ENCODE measurements at places on chromosomes 1 and 21.

DNA sequence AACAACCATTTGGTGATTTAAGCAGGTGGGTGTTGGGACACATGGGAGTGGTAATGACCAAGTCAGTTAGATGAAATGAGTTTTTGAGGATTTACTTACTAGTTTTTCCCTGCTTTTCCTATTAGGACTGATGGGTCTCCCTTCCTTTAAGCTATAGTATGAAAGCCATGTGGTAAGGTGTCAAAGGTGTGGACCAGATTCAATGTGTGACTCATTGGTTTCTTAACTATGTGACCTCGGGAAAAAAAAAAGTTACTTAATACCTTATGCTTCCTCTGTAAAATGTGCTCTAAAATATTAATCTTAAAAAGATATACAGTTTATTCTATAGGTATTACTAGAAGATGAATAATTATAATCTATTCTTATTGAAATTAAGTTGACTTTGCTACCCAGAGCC, 93.7 kb downstream of the DUSP10 start:
- no peak for DNase-seq

GRCh38 chr1:228316589-228317387, 89.8 kb downstream of the TRIM11 start:
- DNase-seq = no peak

- DNase-seq = no peak
These were observed 825 bp upstream of the DPH5 start for GRCh38 chr1:101026430-101026788.

GRCh38 chr1:93716941-93717368, 35.3 kb upstream of the BCAR3 start:
- no peak for DNase-seq

DNA sequence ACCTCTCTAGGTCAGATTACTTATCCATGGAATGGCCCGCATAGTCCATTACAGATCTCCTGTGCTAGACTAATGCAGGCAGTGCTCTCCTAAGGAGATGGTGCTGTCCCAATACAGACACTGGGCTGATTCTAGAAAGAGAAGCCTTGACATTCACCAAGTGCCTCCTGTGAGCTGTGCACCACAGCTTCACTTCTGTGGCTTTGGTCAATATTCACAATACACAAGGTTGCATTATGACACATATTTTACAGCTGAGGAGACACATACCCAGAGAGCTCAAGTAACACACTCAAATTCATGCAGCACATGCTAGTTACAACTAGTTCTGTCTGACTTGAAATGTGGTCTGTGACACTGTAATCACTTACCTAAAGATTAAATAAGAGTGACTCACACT, 59.4 kb upstream of the LRRC8B start:
- no peak for DNase-seq

DNA sequence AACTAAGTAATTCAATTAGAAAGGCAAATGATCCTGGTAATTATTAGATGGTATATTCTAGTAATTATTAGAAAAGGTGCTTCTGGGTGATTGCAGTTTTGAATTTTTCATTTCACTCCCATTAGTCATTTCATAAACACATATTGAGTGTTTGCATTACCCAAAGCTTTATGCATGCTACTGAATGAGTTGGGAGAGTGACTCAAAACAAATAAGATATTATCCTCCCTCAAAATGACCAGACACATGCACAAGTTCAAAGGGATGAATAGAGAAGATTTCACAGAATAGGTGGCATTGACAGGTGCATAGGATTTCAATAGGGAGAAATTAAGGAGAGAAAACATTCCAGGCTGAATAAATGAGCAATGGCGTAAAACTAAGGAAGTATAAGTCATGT, 84.7 kb downstream of the PHTF1 start:
- no peak for DNase-seq

- DNase-seq = no peak
These were observed 1595.2 kb downstream of the KCNT2 start for GRCh38 chr1:195012995-195013394.

DNA sequence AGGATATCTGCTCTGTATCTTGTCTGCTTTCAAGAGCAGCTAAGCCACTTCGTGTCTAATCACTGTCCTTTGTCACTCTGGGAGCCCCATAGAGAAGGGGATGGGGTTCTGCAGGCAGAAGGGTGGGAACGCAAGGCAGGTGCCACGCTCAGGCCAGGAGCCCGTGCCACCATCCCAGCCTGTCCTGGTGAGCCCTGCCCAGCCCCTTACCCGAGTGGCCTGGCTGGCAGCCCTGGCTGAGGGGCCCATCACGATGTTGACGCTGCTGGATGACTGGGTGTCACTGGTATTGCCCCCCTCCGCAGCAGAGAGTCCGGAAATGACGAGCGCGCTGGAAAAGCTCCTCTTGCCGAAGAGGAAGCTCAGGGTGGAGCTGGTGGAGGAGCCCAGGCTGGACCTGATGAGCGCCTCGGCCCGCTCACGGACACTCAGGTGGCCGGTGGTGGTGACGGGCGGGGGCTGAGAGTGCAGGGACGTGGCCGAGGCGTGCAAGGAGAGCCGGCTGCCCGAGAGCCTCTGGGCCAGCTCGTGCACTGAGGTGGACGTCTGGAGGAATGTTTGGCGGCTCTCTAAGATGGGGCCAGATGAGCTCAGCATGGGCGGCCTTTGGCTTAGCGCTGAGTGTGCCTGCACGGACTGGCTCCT, 35.6 kb downstream of the NTPCR start:
- no peak for DNase-seq

GRCh38 chr1:62327360-62328055, 8.3 kb upstream of the KANK4 start:
- no peak for DNase-seq

DNA sequence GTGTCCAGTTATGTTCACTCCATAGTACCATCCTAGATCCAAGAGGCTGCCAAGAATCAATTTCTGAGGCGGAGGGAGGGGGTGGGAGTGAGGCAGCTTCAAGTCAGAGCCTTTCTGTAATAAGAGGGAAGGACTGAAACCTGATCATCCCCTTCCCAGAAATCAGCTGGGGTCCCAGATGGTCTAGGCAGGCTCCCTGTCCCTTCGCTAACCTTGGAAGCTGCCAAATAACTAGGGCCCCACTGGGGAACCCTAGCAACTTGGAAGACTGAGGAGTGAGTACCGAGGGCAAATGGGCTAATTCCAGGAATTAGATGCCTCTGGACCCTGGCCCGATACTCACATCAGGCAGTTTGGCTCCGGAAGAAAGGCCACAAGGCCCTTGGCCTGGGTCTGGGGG, 113.3 kb downstream of the NAV1 start:
- DNase-seq = no peak

DNA sequence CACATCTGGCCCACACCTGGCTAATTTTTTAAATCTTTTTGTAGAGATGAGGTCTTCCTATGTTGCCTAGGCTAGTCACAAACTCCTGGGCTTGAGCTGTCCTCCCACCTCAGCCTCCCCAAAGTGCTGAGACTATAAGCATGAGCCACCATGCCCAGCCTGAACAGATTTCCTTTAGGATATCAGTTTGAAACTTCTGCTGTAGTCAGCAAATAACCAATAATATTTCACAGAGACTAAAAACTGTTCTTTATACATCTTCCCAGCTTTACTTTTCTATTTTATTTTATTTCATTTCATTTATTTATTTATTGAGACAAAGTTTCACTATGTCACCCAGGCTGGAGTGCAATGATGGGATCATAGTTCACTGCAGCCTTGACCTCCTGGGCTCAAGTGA, 29.9 kb upstream of the TEKT2 start:
- no peak for DNase-seq

GRCh38 chr1:169479363-169480066, 6.2 kb downstream of the SLC19A2 start:
- no peak for DNase-seq

- no peak for DNase-seq
These were observed at the start of gene TMPRSS15 for GRCh38 chr21:18403735-18404450. Gene TMPRSS15, minus strand, starts transcription at chr21:18403785. Its CDS starts 163 bp downstream, at chr21:18403622.

GRCh38 chr1:211485480-211485857, 6.5 kb downstream of the RD3 start:
- no peak for DNase-seq

- no peak for DNase-seq
These were observed 12.0 kb upstream of the KCNC4 start for GRCh38 chr1:110197905-110198629.

DNA sequence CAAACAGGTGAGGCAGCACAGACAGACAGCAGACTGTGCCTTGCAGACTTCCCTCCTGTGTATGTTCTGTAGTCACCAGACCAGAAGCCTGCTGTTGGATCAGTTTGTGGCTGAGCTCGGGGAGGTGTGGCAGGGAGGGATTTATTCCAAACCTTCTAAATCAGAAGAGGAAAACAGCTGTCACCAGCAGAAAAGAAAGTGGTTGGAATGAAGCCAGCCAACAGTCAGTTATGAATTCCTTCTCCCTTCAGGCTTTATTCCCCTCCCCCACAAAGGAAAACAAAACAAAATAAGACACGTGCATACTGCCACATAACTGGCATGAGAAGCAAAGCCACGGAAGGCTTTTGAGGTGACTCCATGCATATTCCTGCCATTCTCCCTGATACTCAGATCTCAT, 19.0 kb upstream of the PIGV start:
- no peak for DNase-seq

- peak; percentile 11 for DNase-seq
These were observed 35.3 kb downstream of the B3GALNT2 start for GRCh38 chr1:235468970-235469369.

- DNase-seq = peak; percentile 72
These were observed 187.8 kb downstream of the ETS2 start for GRCh38 chr21:38993561-38993960.

- DNase-seq = no peak
These were observed 31.2 kb upstream of the CNN3 start for GRCh38 chr1:94958081-94958480.

GRCh38 chr1:56745231-56745630, 74.0 kb downstream of the FYB2 start:
- DNase-seq = no peak

DNA sequence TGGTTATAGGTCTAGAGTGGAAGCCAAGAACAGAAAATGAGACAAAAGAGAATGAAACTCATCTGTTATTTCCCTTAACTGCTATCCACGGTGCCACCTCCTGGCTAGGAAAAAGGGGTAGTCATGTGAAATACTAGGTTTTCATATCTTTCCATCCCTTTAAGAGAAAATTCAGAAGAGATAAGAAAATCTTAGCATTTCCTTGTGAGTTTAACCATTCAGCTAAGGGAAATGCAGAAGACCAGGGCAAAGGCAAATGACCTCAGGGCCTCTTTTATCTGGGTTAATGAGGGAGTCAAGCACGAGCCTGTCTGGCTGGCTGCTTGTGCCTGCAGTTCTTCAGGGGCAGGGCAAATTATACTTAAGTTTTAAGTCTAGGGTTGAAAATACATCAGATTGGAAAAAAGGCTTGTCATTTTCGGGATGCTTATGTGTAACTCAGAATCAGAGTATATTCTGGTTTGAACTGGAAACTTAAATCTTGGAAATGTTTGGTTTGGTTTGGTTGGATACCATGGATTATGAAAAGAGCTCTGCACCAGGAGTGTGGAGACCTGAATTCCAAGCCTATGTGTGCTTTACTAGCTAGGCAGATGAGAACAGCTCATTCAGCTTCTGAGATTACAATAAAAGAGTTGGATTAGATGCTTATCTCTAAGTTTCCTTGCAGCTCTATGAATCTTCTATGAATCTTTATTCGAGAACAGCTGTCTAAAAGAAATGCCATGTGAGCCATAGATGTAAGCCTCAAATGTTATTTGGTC, 19.9 kb downstream of the NIBAN1 start:
- DNase-seq = no peak

- no peak for DNase-seq
These were observed 305.4 kb downstream of the HHIPL2 start for GRCh38 chr1:222242492-222242891.

GRCh38 chr1:162695687-162696086, 63.4 kb downstream of the DDR2 start:
- DNase-seq = no peak

DNA sequence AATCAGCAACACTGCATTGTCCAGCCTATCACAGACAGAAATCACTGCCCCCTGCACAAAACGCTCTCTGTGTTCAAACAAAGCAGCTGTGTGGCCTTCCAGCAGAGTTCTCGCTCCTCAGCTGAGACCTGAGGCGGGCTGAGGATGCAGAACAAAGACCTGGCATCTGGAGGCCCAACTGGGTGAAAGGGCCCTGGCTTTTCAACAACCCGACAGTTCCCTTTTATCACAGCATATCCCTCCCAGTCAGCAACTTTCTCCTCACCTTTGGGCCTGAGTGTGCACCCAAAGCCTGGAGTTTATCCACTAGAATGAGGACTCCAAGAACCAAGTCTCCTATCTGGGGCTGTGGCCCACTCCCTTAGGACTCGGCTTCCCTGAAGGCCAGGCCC, 42.6 kb upstream of the A3GALT2 start:
- DNase-seq = no peak

DNA sequence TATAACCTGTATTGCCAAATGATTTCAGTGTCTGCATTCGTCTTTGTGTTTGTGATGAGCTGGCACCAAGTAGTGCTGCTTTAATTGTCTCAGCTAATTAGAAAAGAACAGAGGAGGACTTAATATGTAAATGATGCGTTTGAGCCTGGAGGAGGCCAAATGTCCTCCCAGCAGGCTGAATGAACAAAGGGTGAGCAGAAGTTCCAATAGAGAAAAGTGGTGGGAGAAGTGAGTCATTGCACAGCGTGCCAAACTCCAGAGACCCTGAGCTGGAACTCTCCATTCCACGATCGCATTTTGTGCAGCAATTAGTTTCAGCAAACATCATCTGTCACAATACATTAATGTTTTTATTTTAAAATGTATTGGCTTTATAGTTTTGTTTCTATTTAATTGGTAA, 17.9 kb downstream of the ETV3L start:
- DNase-seq = no peak

DNA sequence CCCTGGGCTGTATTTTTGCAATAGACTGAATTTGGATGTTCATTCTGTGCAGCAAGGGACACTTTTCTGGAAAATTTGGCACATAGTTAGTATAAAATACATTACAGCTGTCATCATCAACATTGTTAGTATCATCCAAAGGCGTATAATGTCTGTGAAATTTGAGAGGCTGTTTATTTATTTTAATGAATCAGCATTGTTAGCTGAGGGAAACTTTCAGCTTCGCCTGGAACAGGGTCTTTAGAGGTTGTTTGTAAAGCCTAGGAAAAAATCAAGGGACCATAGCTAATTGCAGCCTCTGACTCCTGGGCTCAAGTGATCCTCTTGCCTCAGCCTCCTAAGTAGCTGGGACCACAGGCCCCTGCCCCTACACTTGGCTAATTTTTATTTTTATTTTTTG, 106.8 kb upstream of the USP24 start:
- no peak for DNase-seq

DNA sequence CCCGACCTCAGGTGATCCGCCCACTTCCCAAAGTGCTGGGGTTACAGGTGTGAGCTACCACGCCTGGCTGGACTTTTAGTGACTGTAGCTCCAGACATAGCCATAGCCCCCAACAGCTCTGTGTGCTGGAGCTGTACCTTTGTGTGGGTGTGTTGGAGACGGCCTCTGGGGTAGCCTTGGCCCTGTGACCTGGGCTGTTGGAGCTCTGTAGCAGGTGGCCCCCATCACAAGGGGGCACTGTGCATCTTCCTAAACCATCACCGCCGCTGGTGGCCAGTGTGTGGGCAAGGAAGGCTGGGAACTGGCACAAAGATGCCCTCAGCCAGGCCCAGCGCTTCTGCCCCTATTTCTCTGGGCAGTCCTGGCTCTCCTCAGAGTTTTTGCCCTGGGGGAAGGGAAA, 38.4 kb upstream of the FOXO6 start:
- peak; percentile 17 for DNase-seq

- DNase-seq = no peak
These were observed 19.0 kb downstream of the MRPS6 start for GRCh38 chr21:34092262-34092921.

GRCh38 chr1:48194801-48195200, 27.7 kb upstream of the SLC5A9 start:
- no peak for DNase-seq
